ENCODE measurements at places on chromosomes 5 and 9.
A peak's percentile ranks its signal among the peaks of the same experiment; 100 is the strongest.

DNA sequence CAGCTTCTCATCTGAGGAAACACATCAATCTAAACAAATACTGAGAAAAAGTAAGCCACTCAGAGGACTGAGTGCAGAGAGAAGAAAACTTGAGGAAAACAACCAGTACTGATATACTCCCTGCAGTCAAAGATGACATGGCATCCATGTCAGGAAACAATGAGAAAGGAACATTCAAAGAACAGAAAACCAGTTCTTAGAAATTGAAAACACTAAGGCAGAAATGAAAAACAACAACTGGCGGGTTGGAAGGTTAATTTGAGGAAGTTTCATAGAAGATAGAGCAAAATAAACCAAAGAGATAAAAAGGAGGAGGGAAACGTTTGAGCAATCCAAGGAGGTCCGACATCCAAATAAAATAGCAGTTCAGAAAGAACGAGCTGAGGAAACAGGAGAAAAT lies 475.2 kb downstream of the HINT1 start:
- DNase-seq: no peak

DNA sequence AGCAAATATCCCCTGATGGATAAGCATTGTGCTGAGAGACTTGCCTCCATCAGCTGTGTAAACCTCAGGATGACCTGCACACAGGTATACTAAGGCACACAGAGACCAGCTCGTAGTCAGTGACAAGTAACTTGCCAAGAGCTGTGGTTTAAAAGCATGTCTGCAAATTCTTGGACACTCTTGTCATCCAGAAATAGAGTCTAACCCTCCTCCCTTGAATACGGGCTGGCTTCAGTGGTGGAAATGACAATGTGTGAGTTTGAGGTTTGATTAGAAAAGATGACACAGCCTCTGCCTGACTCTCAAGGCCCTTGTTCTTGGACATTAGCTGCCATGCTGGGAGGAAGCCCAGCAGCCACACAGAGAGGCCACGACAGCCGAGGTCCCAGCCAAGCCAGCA lies 114.4 kb downstream of the GADD45G start:
- DNase-seq: no peak

GRCh38 chr9:122192914-122193525 lies 33.3 kb downstream of the MORN5 start:
- no peak for DNase-seq

DNA sequence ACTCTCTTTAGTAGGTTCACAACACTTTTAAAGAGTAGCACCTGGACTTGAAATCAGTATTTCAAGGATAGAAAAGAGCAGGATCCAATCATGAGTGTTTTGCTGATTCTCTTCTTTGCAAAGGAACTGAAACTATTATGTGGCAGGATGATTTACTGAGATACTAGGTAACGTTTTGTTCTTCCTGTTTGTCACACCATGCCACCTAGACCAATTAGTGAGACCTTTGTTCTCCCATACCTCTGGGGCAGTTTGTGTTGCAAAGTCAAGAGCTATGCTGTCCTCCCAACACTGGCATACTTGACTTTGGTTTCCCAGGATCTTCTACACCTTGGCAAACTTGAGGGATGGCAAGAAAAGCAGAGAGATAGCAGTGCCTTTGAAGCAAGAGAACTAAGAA lies 43.4 kb downstream of the PPP1R2B start:
- no peak for DNase-seq

DNA sequence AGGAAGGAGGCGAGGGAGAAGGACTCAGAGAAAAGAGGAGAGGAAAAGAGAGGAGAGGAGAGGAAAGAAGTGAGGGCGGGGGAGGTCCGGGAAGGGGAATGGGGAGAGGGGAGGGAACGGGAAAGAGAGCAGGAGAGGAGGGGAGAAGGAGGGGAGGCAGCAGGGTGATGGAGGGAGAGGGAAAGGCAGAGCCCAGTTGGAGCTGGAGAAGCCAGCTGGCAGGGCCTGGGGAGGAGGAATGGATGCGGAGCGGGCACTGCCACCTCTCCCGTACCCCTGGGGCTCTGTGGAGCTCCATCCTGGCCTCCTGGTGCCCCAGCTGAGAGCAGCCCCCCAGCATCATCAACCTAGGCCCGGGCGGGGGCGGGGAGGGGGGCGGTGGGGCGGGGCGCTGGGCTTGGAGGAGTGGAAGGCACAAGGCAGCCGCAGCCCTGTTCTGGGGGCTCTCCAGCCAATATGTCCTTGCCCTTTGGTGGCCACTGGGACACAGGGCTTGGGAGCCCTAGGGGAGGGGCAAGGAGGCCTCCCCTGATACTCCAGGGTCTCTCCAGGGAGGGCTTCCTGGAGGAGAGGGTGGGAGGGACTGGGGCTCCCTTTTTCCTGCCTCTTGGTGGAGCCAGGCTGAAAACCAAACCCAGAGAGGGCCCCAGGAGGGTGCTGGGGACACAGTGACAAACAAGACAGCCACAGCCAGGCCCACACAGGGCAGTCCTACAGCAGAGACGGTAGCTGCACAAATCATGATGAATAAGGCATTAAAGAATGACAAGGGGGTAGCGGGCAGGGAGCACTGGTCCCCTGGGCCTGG lies 123.7 kb downstream of the C9orf50 start:
- peak; percentile 52 for DNase-seq

- no peak for DNase-seq
Observed at GRCh38 chr5:9512457-9512856, 33.4 kb downstream of the SEMA5A start.

GRCh38 chr5:130974021-130974683 lies 190.9 kb downstream of the HINT1 start:
- no peak for DNase-seq

- no peak for DNase-seq
Observed at GRCh38 chr5:5792106-5792505, 369.6 kb downstream of the ICE1 start.

- no peak for DNase-seq
Observed at GRCh38 chr5:69212022-69212421, 22.6 kb downstream of the CENPH start.

- no peak for DNase-seq
Observed at GRCh38 chr5:177409043-177409801, at the start of gene F12. Gene F12 (minus strand): TSS chr5:177409564. CDS start chr5:177409527, 37 bp downstream.

GRCh38 chr5:96528826-96529474 lies 95.9 kb upstream of the PCSK1 start:
- no peak for DNase-seq

DNA sequence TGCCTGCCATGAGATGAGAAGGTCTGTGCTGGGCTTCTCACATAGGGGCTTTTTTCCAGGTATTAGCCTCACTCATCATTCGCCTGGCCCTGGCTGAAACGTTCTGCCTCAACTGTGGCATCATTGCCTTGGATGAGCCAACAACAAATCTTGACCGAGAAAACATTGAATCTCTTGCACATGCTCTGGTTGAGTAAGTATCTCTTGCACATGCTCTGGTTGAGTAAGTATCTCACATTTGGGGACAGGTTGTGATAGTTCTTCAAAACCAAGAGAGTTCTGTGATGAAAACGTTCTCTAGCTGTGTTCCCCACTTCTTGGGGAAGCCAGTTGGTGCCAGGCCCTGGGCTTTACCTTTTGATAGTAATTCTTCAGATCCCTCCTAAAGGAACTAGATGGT lies 17.4 kb upstream of the IL13 start:
- DNase-seq: no peak

DNA sequence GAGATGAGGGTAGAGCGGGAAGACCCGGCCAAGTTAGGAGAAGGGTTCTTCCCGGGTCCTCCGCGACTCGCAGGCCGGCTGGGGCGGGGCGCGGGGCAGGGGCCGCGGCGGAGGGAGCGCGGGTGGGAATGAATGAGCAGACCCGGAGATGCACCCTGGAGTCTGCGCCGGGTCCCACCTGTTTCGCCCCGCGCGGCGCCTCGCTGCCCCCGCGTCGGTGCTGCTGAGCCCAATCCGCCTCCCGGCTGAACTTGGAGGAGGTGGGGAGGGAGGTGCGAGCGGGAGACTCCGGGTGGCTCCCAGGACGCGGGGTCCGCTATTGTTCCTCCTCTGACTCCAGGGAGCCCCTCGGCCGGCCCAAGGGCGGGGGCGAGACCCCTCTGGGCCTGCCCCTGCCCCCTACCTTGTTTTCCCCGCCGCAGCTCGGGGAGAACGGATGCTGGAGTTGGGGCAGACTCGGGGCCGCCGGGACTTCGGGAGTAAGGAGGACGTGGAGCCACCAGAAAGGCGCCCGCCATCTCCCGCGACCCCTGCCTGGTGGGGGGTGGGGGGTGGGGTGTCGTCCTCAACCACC lies 659 bp downstream of the RAI14 start:
- no peak for DNase-seq

- DNase-seq: no peak
Observed at GRCh38 chr5:132477784-132478365, 12.7 kb downstream of the IRF1 start.

DNA sequence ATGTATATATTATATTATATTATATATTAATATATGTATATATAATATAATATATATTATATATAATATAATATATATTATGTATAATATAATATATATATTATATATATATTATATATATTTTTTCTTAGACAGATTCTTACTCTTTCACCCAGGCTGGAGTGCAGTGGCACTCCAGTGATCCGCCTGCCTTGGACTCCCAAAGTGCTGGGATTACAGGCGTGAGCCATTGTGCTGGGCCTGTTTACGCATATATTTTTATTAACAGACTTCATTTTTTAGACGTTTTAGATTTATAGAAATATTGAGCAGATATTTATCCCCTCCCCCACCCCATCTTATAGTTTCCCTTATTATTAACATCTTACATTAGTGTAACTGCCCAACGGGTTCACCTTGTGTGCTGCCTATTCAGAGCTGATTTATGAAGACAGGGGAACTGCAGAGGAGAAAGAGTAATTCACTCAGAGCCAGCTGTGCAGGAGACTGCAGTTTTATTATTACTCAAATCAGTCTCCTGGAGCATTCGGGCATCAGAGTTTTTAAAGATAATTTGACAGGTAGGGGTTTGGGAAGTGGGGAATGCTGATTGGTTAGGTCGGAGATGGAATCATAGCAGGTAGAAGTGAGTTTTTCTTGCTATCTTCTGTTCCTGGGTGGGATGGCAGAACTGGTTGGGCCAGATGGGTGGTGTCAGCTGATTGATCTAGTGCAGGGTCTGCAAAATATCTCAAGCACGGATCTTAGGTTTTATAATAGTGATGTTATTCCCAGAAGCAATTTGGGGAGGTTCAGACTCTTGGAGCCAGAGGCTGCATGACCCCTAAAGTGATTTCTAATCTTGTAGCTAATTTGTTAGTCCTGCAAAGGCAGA lies 93.4 kb downstream of the UNC13B start:
- no peak for DNase-seq

GRCh38 chr9:1939926-1940368 lies 75.2 kb upstream of the SMARCA2 start:
- DNase-seq: peak; percentile 76

- DNase-seq: peak; percentile 61
Observed at GRCh38 chr5:124980163-124980941, 233.9 kb upstream of the ZNF608 start.

GRCh38 chr9:132878695-132879456 lies at the start of gene SPACA9:
Gene SPACA9 (plus strand): TSS chr9:132878898. CDS start chr9:132883948, 5,050 bp downstream.
- no peak for DNase-seq

DNA sequence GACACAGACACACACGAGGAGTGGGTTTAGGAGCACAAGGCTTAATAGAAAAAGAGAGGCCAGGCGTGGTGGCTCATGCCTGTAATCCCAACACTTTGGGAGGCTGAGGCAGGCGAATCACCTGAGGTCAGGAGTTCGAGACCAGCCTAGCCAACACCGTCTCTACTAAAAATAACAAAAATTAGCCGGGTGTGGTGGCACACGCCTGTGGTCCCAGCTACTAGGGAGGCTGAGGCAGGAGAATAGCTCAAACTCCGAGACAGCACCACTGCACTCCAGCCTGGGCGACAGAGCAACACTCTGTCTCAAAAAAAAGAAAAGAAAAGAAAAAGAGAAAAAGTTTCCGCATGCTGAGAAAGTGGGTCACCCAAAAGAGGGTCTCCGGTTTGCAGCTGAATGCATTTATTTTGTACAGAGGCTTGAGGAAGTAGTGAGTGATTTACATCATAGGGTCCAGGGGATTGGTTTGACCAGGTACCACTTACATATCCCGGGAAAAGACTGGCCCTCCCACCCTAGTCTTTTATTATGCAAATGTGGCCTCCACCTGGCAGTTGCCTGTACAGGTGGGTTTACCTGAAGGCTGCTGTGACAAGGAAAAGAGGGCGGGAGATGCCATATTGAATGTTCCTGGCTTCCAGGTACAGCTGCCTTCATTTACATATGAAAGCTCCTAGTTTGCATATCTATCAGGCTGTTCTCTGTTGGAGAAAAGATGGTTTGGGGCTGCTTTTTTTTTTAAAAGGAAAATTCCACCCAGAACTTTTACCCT lies 366.2 kb upstream of the GRAMD2B start:
- no peak for DNase-seq

GRCh38 chr5:1161108-1161832 lies 40.1 kb upstream of the SLC6A19 start:
- DNase-seq: no peak

DNA sequence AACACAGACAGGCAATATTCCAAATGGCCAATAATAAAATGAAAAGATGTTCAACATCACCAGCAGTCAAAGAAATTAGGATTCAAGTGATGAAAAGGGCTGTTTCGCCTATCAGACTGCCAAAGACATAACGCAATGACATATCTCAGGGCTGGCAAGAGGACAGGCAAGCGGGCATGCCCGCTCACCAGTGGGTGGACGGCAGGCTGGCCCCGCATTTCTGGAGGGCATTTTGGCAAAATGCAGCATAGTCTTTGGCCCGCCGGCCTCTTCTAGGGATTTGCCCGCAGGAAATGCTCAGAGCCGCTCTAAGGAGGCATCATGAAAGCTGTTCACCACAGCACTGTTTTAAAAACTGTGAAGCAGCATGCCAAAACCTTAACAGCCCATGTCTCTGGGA lies 1.4 kb upstream of the PPP1R26 start:
- DNase-seq: no peak
